Thymus (tissue), 14 donors: ENCODE measurements at places on chromosomes 7 and 10. TPM values are rescaled to one million over a fixed set of nuclear protein-coding genes. Genes with fewer than 3 reads are reported as not detected.

- DNase-seq, result no peak
Measured at GRCh38 chr10:18699849-18700840, 40.9 kb downstream of the ARL5B start.

DNA sequence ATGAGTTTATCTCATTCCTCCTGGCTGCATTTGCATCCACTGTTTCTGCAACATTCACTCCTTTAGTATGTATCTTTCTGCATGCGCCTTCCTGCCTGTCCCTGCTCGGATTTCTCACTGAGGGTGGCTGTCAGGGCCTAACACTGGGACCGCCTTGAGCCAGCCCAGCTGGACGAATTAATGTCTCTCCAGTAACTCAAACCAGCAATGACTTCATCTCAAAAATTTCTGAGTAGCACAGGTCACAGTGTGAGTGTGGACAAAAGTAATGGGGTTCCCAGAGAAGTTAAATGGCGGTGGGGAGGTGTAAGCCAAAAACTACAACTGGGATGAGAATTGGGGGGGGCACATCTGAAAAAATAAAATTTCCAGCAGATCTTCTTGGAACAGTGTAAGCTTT lies 444.0 kb upstream of the MGMT start:
- DNase-seq, result no peak

- no peak for DNase-seq
Measured at GRCh38 chr10:32937911-32938424, 20.1 kb downstream of the ITGB1 start.

DNA sequence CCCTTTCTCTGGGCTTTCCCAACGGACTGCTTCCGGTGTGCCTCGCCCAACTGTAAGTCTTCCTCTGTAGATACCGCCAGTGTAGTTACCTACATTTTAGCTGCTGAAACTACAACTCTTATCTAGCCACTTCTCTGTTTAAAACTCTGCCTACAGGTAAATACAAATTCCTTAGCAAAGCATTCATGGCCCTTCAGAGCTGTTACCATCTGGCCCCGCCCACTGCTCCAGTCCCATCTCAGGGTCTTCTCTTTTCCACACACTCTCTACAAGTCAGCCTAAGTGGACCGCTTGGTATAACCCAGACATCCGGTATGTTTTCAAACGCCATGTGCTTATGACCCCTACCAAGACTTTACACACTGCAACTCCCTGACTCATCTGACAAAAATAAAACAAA lies 41.0 kb upstream of the LAMB4 start:
- DNase-seq, result no peak

- DNase-seq, result peak; percentile 21
Measured at GRCh38 chr10:51700228-51700817, 928 bp upstream of the CSTF2T start.

The NRCAM gene
- total RNA-seq, result 4.7 TPM

DNA sequence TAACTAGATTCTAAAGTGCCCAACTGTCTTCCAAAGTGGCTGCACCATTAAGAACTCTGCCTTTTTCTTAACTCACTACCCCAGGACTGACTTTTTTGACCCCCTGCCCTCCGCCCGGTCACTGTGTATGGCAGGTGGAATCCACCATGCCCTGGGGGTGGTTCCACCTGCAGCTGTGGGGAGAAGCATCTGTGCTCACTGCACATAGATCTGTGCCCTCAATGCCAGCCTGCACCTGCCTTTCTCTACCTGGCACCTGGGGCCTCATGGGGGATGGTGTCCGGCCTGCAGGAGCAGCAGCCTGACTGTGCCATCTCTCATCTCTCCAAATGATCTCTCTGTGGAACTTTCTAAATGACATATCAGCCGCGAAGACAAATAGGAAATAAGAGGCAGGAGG lies 353.5 kb downstream of the PAXIP1 start:
- DNase-seq, result no peak

DNA sequence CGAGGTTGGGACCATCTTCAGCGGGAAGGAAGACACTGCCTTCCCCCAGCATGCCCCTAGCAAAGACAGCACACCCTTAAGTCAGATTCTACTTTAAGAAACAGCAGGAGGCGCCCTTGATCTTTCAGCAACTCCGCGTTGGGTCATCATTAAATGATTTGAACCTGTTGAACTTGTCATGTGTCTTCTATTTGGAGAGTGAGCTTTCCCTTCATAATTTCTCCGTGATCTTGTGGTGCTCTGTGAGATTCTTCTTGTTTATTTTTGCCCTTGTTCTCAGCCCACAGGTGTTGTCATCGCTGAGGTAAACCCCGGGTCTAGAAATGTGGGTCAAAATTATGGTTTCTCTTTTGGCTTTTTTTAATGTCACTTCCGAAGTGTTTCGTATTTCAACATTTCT lies 49.5 kb upstream of the PITRM1 start:
- DNase-seq, result no peak

- DNase-seq, result no peak
Measured at GRCh38 chr10:94640562-94640961, 43.0 kb upstream of the CYP2C18 start.
